ENCODE measurements at places on chromosomes 3 and 15.

DNA sequence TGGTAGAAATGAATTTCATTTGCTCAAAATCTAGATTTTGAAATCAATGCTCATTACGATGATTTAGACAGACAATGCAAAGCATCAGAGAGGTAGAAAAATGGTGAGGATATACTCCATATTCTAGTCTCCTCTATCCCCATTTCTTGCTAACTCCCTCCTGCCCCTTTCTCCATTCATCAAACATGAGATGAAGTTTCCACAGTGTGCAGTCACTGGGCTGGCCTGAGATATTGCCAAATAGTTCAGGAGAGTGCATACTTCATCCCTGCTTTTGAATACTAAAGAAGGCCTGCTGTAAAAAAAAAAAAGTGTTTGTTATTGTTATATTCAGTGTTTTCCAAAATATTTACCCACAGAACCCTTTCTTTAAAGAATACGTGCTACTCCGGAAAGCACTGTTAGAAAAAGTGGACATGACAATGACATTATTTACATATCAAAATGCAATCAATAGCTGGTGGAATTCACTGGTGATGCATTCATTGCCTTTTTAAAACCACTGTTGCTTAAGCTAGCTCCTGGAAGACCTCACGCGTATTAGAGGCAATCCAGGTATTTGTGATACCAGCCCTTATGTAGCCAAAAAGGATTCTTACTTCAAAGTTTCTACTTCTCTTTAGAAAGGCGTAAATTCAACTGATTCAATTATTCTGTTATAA is 247.6 kb upstream of the SOX2 start:
- no peak for DNase-seq

DNA sequence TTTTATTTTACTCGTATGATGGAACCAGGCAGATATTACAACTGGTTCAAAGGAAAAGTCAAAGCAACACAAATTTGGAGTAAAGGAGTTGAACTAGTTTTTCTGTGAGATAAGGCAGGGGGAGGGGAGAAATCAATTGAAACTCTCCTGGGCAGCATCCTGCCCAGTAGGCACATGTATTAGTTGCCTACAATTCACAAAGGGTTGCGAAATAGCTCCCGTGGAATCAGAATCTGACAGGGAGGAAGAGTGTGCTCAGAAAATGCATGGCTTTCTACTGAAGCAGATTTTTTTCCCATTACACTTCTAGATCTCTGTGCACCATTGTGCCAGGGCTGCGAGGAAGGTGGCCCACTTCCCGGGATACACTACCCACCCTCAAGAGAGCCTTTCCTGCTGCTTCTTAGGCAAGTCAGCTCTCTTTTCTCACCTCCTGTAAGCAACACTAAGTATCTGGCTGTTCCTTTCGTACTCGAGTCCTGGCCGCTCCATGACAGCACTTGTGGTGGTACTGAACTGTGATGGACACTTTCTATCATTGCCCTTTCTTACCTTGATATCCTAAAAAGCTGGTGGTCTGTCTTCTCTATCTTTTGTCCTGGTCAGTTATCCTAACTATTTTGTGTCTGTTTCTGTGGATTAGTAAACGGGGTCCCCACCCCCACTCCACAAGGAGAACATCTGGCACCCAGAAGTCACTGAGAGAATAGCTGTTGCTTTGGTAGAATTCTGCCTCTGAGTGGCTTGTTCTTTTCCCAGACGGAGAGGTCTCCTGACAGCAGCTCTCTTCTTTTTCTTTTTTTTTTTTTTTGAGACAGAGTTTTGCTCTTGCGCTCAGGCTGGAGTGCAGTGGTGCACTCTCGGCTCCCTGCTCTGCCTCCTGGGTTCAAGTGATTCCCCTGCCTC is 74.8 kb downstream of the RPL39L start:
- no peak for DNase-seq

GRCh38 chr15:61171209-61171608 is 57.9 kb downstream of the RORA start:
- DNase-seq = no peak

DNA sequence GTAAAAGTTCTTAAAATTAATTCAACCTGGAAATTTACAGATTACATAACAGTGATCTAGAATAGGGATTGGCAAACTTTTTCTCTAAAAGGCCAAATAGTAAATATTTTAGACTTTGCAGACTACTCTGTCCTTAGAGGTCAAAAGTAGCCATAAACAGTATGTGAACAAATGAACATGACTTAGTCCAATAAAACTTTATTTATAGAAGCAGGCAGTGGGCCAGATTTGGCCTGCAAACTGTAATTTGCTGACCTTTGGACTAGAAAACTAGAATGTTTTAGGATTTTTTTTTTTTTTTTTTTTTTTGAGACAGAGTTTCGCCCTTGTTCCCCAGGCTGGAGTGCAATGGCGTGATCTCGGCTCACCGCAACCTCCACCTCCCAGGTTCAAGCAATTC is 12.1 kb downstream of the SENP8 start:
- no peak for DNase-seq

GRCh38 chr15:49424954-49425353 is 1.9 kb downstream of the FGF7 start:
- no peak for DNase-seq

GRCh38 chr15:70473581-70474370 is 289.6 kb downstream of the UACA start:
- no peak for DNase-seq

DNA sequence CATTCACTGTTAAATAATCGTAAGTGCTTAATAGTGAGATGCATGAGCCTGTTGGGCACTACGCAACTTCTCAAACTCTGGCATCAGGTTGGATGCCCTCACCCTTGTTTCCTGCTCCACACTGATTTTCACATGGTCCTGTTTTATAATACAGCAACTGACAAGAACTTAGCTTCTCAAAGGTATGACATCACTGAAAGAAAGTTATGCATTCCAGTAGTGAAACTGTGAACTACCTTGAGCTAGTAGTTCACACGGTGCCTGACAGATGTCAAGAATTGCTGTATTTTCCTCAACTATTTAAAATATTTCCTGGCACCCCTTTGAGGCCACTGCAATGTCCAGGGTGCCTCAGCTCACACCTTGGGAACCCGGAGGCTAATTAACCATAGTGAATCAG is 327.5 kb downstream of the RORA start:
- no peak for DNase-seq

DNA sequence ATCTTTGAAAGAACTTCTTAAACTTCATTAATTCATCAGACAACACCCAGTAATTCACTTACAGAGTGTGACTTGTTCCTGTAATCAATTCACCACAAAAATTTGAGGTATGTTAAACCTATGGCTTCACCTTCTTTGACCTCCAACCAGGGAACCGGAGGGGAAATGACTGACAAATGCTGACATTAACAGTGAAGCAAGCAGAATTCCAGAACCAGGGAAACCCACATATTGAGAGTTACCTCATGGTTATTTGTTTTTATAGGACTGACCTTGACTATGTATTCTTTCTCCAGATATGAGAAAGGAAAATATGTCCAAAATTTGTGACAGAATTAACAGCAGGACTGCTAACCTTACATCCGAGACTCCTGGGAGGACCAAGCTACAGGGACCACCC is 2.7 kb downstream of the P3H2 start:
- no peak for DNase-seq

DNA sequence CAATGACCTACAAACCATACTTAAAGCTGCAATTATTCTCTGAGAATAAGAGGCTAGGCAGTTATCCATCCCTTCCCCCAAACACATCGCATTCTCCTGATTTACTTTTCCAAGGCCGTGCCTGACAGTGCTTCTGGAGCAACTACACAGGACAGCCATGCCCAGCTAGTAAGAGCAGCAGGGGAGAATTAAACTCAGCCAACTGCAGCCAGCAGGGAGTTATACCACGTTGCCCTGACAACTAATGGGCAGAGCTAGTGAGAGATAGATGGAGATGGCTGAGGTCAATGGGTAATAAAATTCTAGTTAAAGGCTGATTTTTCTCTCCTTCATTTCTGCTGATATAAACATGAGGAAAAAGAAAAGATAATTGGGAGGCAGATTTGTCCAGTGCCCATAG is 193.8 kb upstream of the PPP2R3A start:
- DNase-seq = no peak

GRCh38 chr3:47661121-47661752 is 82.6 kb upstream of the CSPG5 start:
- no peak for DNase-seq

DNA sequence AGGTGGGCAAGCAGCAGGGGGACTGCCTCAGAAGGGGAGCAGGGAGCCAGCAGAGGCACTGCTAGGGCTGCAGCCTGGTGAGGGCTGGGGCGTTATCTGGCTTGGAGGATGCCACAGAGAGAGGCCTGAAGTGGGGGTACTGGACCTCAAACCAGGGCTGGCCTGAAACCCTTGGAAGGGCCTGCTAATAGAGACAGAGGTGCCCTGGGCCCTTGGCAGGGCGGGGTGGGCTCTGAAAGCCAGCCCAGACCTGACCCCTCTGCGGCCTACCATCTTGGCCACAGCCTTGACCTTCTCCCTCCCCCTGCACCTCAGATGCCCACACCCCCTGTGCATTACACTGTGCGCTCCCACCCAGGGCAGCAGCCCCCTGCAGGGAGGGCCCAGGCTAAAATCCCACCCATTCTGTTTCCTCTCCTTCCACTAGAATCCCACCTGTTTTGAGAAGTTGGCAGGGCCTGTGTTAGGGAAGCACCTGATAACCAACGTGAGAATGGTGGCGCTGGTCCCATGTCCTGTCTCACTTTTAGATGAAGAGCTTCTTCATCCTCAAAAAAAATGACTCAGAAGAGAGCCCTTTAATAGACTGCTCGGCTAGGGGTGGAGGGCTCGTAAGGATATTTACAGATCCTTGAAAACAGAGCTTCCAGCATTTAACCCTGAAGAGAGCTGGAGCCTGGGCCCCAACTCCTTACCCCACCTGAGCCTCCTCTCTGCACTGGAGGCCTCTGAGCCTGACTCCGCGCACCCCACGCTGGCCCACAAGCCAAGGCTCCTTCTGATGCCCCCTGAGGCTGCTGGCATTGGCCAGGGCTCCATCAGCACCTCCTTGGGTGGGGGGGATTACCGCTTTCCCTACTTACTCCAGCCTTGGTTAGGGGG is 29.8 kb downstream of the LOXL1 start:
- no peak for DNase-seq

DNA sequence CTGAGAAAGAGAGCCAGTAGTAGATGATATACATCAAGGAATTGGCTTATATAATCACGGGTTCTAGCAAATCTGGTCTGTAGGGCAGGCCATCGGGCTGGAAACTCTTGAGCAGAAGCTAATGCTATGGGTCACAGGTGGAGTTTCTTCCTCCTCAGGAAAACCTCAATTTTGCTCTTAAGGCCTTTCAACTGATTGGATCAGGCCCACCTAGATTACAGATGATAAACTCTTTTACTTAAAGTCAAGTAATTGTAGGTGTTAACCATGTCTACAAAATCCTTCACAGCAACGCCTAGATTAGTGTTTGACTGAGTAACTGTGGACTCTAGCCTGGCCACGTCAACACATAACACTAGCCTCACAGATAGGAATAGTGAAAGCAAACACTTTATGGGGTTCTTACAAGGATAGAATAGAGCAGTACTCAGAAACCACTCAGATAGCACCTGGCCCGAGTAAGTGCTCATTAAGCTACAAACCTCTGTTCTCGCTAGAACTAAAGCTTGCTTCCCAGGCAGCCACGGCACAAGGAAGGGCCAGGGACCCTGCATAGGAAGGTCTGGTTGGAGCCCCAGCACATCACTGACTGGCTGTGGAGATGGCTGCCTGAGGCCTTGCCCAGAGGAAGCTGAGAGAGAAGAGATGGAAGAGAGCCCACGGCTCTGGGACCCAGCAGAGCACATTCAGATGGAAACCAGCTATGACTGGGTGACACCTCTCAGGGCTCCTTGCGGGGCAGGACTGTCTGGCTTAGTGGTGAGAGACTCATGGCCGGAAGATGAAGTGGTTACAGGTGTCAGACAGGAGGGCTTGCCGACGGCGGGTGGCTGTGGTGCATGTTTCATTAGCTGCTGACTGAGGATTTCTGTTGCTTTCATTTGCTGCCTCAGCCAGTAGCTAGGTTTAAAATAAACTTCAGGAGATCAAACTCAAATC is 202.5 kb upstream of the TLE3 start:
- DNase-seq = peak; percentile 38

DNA sequence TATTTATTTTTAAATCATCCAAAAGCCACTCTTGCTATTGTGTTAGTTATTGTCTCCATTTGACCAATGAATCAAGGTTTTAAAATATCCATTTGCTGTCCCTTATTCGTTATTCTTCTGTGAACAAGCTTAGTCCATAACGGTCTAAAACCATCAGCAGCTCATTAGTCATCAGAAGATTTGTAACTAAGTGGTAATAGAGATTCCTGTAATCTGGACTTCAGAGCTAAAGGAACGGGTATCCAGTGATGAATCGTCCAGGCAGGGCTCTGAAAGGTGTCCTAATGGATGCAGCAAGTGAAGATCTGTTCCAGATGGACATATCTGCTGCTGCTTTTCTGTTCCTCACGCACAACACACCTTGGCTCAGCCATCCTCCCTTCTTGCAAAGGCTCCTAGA is 362.7 kb upstream of the CFAP20DC start:
- no peak for DNase-seq

DNA sequence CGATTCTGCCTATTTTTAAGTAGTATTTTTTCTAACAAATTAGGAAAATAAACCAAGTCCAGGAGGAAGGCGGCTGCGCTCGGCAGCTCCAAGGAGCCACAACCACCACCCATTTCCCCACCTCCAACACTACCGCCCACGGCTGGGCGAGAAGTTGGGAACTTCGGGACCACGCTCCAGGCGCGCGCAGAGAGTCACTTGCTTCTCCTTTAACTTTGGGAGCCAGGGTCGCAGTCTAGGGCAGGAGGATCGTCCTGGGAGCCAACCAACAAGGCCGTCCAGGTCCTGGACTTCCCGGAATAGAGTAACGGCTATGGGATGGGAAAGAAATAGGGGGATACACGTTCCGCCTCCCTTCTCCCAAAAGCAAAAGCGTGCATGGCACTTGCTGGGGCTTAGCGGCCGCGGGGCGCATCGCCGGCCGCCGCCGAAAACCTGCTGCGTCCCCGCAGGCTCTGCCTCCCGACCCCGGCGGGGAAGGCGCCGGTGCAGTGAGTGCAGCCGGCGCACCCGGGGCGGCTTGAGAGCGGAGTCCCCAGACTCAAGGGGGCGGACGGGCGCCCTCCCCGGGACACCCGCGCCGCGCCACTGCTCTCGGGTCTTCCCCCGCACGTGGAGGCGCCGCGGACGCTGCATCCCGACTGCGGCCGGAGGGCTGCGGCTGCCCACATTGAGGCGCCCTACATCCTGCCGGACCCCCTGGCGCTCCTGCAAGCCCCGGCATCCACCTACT is 699 bp downstream of the MEGF11 start:
- no peak for DNase-seq

GRCh38 chr3:46935989-46936558 is 40.5 kb downstream of the CCDC12 start:
- no peak for DNase-seq

GRCh38 chr3:141114179-141114745 is 63.1 kb downstream of the SPSB4 start:
- DNase-seq = no peak

All from stimulated activated CD4-positive, alpha-beta T cell treated with anti-CD3 and anti-CD28 coated beads, Interleukin-1b, Interleukin-23, amount 100 ng/mL, for 1 hour (primary cell).